ENCODE measurements at places on chromosomes 12 and 14.

GRCh38 chr14:65461730-65462129 lies 49.2 kb downstream of the FUT8 start:
- DNase-seq: no peak

GRCh38 chr12:112875608-112876007 lies 31.2 kb upstream of the OAS1 start:
- no peak for DNase-seq

- peak; percentile 12 for DNase-seq
These were observed 159.1 kb downstream of the C12orf50 start for GRCh38 chr12:87870061-87870460.

GRCh38 chr12:39451977-39452376 lies 9.1 kb upstream of the KIF21A start:
- DNase-seq: no peak

DNA sequence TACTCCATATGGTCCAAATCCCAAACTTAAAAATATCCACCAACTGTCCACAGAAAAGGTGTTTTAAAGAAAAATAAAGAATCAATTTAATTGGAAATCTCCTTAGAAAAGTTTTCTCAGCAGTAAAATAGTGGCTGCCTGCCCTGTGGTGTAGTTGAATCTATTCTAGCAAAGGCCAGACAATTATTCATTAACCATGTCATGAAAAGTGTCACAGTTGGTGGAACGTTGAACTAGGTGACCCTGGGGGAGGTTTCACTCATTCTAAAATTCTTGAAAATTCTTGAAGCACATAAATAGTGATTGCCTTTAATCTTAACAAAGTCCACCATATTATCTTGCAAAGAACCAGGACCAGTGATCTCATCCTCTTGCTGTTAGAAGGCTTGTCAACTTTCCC lies 78.4 kb upstream of the GZMB start:
- DNase-seq: no peak

Data from AG20443 (cell line).